ENCODE measurements at places on chromosomes 2 and 18.

GRCh38 chr2:65039640-65040039 is 16.6 kb upstream of the CEP68 start:
- H3K4me1 ChIP-seq, result peaks cover 10% of the 10 kb centered on the region
- no peak overlapping the region for H3K4me3 ChIP-seq
- no peak for DNase-seq
- H3K27ac ChIP-seq, result no peak overlapping the region
- H3K36me3 ChIP-seq, result peaks cover 5% of the 10 kb centered on the region

DNA sequence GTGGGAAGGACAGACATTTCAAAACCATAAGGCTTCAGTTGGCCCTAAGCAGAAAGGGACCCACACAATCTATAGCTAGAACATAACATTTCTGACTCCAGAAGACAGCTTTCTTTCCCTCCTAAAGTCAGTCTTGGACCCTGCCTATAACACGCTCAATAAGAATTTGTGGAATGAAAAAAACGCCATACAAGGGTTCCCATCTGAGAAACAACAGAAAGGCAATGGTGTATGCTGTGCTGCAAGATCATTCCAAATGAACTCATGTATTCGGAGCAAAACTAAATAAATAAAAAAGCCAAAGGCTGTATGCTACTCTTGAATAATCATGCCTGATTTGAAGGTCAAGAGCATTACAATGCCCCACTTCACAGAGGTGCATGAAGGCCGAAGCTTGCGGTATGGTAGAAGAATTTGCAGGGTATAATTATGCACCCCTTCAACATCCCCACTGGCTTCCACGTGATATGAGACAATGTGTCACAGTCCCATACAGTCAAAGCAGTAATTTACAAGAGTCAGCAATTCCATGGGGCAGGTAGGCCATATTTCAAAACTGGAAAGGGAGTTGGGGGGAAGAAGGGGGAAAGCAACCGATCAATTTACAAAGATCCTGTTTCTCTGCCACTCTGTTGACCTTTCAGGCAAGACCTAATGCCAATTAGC is 61.4 kb upstream of the SLC14A2 start:
- no peaks in the 10 kb centered on the region for H3K36me3 ChIP-seq
- H3K4me1 ChIP-seq, result peaks cover 21% of the 10 kb centered on the region
- peaks cover 16% of the 10 kb centered on the region for H3K27me3 ChIP-seq
- H3K27ac ChIP-seq, result peak overlapping the region; percentile 52

GRCh38 chr2:238003234-238004031 is 36.6 kb downstream of the UBE2F start:
- H3K4me1 ChIP-seq, result no peaks in the 10 kb centered on the region
- H3K27ac ChIP-seq, result no peak overlapping the region
- H3K36me3 ChIP-seq, result peaks cover 41% of the 10 kb centered on the region
- DNase-seq, result no peak

DNA sequence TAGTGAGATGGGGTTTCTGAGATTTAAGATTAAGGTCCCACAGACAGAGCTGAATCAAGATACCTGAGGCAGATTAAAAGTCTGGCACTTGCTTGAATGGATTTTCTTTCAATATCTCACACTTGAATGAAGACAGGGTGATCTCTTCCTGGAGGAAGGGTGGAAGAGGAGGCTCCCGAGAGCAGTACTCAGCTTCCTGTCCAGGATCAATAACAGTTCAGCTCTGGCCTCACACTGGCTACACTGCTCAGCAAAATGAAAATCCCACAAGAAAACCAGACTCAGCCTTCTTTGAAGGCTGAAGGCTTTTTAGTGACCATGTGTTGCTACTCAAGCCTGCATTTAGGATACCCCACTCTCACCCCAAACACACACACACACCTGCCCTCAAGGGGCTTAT is 11.1 kb downstream of the ARHGEF33 start:
- no peaks in the 10 kb centered on the region for H3K36me3 ChIP-seq
- no peaks in the 10 kb centered on the region for H3K27me3 ChIP-seq
- DNase-seq, result no peak

DNA sequence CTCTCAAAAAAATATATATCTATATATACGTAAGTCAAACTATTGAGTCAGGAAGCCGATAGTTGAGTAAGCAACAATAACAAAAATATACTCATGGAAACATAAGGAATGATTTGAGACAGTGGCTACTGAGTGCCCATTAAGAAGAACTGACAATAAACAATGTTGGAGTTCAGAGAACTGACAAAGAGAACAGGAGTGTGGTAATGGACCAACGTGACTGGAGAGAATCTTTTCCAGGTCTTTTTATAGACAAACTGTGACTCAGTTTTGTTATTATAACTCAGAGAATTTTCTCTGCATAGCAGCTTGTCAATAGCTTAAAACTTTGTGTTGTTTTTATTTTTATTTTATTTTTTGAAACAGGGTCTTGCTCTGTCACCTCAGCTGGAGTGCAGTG is 4.6 kb upstream of the GALM start:
- H3K27ac ChIP-seq, result no peak overlapping the region
- H3K36me3 ChIP-seq, result no peaks in the 10 kb centered on the region
- no peaks in the 10 kb centered on the region for H3K27me3 ChIP-seq
- peaks cover 4% of the 10 kb centered on the region for H3K4me1 ChIP-seq
- H3K4me3 ChIP-seq, result no peak overlapping the region
